ENCODE measurements at places on chromosomes 13 and 19.

GRCh38 chr13:32925506-32925905, 90.7 kb upstream of the KL start:
- DNase-seq, result no peak

GRCh38 chr19:57583521-57584416, at the start of gene ZIK1:
ZIK1 (plus strand) TSS chr19:57584145; CDS start chr19:57584357, 212 bp downstream.
- DNase-seq, result no peak

GRCh38 chr19:57334191-57334590, 13.9 kb downstream of the ZNF543 start:
- no peak for DNase-seq

DNA sequence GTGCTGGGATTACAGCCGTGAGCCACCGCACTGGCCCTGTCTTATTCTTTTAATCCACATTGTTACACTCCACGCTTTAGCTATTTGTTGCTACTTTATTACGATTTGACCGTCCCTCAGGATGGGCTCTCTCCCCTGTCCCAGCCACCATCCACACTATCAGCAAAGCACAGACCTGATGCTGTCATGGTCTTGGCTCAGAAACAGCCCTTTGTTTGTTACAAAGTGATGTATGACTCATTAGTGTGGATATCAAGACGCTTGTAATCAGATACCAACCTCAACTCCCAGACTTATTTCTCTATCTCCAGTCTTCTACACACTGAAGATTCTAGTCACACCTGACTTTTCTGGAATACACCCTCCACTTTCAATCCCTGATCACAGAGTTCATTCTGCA, 84.6 kb upstream of the FREM2 start:
- DNase-seq, result no peak

Data from SW 1271 (cell line).